Stimulated activated CD8-positive, alpha-beta memory T cell treated with anti-CD3 and anti-CD28 coated beads, Interleukin-7, amount 100 ng/mL, for 24 hours (primary cell): ENCODE measurements at places on chromosomes 4 and X.

DNA sequence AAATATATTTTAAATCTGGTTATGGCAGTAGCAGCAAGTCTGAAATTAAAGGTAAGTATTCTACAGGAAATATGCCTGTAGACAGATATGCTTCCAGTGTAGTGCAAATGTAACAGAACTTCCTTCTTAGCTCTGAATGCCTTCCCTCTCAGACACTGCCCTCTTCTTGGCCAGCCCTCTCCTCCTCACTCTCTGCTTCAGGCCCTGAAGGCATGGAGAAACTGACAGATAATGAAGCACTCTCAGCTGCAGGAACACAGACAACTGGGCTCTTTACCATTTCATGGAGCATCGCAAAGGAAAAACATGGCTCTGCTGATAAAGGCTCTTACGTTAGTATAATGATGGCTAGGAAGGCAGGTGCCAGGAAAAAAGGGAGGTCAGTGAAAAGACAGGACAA is 431.5 kb upstream of the RASGEF1B start:
- no peak for DNase-seq

GRCh38 chr4:26161030-26161824 is 159.6 kb upstream of the RBPJ start:
- DNase-seq = no peak

DNA sequence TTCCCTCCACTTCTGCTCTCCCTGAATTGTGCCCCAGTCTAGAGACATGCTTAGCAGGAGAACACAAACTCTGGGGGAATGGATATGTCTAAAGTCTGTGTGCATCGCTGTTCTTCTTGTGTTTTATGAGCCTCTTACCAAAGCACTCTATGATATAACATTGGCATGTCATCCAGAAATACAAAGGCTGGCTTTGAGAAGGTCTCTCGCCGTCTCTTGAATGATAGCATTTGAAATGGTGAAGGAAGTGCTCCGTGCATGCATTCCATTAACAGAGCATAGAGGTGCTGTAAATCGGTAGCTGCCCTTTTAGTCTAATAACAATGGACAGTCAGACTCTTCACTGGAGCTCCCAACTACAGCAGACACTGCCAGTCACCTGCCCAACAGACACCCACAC is 7.1 kb upstream of the FAM149A start:
- no peak for DNase-seq

- no peak for DNase-seq
Observed at GRCh38 chrX:119870626-119871131, 854 bp downstream of the RNF113A start.

- no peak for DNase-seq
Observed at GRCh38 chr4:137529432-137529831, 2.9 kb downstream of the PCDH18 start.

- no peak for DNase-seq
Observed at GRCh38 chr4:33085709-33086108, 2365.5 kb downstream of the PCDH7 start.

- no peak for DNase-seq
Observed at GRCh38 chr4:3332498-3332897, 39.7 kb downstream of the RGS12 start.

DNA sequence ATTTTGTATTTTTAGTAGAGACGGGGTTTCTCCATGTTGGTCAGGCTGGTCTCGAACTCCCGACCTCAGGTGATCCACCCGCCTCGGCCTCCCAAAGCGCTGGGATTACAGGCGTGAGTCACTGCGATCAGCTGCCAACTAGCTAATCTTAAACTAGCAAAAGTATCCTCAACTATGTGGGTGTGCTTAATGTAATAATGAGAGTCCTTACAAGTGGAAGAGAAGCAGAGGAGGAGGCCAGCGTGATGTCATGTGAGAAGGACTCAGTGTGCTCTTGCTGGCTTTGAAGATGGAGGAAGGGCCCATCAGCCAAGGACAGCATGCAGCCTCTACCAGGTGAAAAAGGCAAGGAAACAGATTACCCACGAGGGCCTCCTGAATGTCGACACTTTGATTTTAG is 19.6 kb downstream of the SCD5 start:
- DNase-seq = no peak

DNA sequence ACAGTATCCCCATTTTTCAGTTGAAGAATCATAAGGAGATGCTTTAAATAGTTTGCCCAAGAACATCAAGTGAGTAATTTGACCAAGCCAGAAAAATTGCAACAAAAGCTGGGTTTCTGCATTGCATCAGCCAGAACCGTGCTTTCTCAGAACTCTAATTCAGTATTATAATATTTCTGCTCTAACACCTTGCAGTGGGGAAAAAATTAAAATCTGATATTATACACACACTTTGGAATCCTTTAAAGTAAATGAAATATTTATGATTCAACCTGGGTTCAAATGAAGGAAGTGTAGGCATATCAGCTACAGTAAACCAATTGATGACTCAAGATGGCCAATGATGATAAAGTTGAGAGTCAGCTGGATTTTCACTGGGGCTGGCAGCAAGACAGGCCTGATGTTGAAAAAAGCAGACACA is 387.6 kb upstream of the ZFP42 start:
- DNase-seq = no peak

GRCh38 chr4:91958596-91958995 is 345.2 kb upstream of the GRID2 start:
- DNase-seq = no peak

DNA sequence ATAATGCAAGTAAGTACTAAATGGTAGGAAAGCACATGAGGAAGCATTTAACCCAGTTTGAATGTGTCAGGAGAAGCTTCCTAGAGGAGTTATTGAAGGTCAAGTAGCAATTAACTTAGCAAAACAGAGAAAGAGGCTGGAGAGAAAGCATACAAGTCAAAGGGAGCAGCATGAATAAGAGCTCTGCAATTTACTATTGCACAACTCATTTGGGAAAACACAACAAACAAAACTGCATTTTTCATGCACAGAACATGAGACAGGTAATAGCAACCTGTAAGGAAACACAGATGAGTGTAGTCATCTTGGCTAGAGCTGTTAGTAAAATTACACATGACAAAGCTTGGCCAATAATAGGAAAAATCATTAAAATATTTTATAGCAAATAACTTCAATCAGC is 538.1 kb downstream of the PPP4R3C start:
- DNase-seq = no peak

GRCh38 chr4:166366012-166366411 is 493.0 kb downstream of the TLL1 start:
- DNase-seq = no peak

GRCh38 chrX:108157628-108158027 is 66.0 kb downstream of the ATG4A start:
- no peak for DNase-seq

GRCh38 chrX:362351-362750 is 24.4 kb downstream of the PPP2R3B start:
- no peak for DNase-seq

DNA sequence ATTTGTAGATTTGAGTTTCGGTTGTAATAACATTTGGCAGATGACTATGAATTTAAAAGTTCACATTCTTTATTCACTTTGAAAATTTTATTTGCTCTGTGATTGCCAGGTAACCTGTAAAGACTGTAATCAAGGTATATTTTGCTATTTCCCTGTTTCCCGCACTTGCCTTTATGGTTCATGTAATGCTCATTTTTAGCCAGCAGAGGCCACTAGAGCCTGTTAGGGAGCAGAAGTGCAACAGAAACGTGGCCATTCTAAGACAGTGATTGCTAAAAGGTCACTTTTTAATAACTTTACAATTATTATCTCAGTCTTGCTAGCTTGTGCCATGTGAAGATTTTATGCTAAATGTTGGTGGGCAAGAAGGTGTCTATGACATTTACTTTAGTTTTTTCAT is 12.4 kb downstream of the YIPF6 start:
- DNase-seq = no peak

DNA sequence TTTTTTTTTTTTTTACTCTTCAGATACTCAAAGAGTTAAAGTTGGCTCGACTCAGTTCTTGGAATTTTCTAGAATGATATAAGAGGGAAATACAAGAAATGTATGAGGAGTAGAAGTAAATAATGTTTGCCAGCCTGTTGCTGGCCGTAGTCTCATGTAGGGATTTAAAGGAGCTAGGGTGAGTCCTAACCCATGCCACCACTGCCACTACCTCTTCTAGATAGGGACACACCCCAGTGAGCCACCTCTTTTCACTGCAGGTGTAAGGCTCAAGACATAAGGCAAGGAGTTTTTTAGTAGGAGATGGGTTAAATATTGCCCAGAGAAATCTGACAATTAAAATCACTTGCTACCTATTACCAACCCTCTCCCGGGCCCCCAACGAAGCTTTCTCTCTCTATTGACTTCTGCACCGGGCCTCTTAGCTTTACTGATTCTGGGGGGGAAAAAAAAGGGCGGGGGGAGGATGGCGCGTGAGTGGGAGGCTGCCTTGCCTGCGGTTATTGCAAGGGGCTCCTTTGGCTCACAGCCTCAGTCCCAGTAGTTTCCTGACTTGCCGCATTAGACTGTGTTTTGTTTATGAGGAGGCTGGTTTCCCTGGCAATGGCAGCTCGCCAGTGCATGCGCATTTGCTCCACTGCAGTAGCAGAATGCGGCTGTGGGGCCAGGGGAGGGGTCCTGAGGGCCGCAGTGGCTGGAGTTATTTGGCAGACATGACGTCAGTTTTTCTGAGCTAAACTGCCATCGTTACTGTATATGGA is 3.0 kb downstream of the LINC00632 start:
- no peak for DNase-seq

- no peak for DNase-seq
Observed at GRCh38 chr4:41619161-41619560, 81.2 kb downstream of the LIMCH1 start.

DNA sequence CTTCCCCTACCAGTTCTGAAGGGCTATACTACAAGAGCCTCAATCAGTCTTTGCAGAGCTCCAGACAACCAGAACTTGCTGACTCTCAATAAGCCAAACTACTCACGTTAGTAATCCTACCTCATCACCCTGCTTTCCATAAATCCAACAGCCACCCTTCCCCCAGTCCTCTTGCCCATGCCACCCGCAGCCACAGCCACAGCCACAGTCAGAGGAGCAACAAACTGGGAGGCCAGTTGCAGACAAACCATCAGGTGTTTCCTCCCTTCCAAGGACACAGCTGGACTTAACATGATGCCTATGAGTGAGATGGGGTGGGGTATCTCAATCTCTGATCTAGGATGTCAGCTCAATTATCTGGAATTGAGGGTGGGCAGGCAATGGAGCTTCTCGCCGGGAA is 1.0 kb downstream of the GABRA3 start:
- DNase-seq = no peak

- DNase-seq = no peak
Observed at GRCh38 chr4:156194896-156195295, 241.2 kb upstream of the CTSO start.

GRCh38 chr4:162560073-162560472 is 396.3 kb upstream of the FSTL5 start:
- no peak for DNase-seq
